Stimulated activated CD8-positive, alpha-beta memory T cell treated with anti-CD3 and anti-CD28 coated beads, Interleukin-4, amount 100 ng/mL, for 1 hour (primary cell): ENCODE measurements at places on chromosomes 11 and 22.

DNA sequence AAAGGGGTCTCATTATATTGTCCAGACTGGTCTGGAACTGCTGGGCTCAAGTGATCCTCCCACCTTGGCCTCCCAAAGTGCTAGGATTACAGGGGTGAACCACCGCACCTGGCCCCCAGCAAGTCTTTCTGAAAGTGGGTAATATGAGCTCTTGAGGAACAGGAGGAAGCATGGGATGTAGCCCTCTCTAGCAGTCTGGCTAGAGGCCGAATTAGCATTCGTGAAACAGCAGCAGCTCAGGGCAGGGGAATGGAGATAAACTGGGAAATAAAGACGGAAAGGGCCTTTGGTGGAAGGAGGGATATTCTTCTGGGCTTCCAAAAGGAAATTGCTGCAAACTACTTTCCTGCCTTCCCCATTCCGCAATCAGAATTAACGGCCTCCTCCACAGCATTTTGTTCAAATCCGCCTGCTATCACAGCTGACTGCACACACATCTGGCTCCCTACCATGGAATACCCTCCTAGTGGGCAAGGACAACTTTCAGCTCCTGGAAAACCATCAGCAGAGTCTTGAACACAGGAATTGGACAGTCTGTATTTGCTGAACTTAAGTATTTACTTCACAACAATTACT is 44.3 kb downstream of the MICAL3 start:
- no peak for DNase-seq

GRCh38 chr11:16924826-16925560 is 89.2 kb downstream of the PLEKHA7 start:
- DNase-seq: no peak

DNA sequence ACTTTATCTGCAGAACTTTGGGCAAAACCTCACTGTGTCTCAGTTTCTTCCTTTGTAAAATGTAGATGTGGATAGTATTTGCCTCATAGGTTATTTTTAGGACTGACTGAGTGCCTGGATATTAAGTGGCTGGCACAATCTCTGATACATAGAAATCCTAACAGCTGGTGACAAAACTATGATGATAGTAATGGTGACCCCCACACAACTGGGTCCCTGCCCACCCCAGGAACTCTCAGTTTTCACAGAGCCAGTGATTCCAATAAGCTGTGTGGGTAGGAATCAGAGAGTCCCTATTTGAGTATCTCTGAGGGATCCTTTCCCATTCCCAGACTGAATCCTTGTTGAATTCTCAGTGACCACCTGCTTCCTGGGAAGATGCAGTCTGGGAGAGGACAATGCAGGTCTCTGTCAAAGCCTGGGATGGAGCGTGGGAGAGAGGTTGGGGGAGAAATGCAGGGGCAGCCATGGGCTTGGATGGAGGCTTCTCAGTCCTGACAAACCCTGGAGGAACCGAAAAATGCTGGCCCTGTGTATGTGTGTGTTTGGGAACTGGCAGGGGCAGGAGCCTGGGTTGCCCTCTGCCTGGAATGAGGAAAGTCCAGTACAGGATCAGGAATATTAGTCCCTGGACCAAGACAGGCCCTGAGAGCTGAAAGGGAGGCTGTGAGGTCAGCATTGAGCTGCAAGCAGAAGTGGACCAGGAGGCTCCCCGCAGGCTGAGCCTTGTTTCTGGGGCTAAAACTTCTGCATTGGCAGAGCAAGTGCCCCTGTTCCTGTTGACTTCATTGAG is 6.1 kb upstream of the P2RY6 start:
- DNase-seq: no peak

GRCh38 chr11:124758355-124759265 is 3.5 kb downstream of the ESAM start:
- no peak for DNase-seq

GRCh38 chr22:44906248-44906936 is 103.4 kb downstream of the PHF21B start:
- DNase-seq: no peak

DNA sequence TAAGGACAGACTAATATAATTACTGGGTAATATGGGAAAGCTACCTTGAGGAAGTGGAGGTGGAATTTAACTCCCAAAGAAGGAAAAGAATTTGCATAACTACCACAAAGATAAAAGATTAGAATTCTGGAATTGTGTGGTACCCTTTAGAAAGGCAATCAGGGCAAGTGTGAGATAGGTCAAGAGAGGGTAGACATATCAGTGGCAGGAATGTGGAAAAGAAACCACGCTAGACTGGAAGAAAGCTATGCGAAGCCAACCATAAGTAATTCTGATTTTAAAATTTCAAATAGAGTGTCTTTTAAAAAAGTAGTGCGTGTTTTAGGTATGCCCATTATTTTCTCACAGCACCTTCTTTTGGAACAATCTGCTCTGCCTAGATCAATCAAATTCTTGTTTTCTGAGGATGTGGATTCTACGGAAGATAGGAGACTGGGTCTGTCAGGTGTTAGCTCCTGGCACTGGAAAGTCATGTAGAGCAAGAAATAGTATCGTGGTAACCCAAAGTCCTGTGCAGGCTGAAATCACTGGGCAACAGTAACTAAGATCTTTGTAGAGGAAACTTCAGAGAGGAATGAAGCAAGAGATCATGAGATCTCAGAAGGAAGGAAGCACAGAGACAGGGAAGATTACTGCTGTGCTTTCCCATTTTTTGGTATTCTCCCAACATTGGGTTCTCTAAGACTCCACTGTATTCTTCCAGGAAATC is 111.3 kb upstream of the MTMR2 start:
- DNase-seq: no peak

- DNase-seq: no peak
Observed at GRCh38 chr11:61529537-61530225, 21.1 kb downstream of the LRRC10B start.

DNA sequence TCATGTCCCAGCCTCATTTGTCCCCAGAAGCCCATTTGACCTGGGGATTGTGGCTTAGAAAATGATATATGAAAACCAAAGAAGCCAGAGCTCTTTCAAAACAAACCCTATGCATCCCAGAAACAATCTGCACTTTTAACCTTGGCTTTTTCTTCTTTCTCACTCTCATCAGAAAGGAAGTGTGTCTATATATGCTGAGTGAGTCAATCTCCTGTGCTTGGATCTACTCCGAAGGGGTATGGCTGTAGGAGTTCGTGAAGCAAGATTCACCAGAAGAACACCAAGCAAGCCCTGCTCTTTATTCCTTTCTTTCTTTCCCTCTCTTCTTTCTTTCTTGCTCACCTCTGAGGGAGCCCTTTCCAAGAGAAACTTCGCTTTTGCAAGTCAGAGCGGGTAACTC is 636 bp downstream of the PAMR1 start:
- no peak for DNase-seq
